Naive thymus-derived CD4-positive, alpha-beta T cell (primary cell): ENCODE measurements at places on chromosomes 5 and 9.

DNA sequence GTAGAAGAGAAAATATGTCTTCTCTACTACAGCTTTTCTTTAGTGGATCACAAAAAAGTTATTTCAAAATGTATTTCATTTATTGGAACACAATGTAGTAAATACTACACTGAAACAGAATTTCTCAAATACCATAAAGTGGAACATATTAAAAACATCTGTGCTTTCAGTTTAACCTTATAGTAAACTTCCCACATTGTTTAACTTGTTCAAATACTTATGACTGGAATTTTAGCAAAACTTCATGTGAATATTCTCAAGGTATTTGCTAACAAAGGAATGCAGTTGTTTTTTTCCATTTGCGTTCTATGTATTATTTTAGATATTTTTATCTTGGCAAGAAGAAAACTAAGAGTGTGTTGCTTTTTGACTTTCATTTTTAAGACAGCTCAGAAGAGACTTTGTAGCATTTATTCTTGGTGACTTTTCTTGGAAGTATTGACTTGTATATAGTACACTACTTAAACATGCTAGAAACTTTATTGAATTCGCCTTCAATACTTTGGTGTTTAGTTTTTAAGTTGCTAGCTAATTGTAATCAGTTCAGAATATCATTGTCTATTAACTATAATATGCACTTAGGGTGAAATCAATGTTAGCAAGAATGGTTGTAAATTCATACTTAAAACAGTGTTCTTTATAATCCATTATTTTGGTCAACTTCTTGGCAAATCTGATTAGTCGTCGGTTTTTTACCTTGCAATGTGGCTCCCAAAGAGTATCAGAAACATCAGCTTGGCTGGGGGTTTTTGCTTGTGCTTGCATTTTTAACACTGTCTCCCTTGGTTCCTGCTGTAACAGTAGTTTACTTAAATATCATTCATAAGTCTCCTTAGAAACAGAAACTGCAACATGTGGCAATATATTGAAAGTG, 5.0 kb upstream of the RHOBTB3 start:
- no peak for DNase-seq

DNA sequence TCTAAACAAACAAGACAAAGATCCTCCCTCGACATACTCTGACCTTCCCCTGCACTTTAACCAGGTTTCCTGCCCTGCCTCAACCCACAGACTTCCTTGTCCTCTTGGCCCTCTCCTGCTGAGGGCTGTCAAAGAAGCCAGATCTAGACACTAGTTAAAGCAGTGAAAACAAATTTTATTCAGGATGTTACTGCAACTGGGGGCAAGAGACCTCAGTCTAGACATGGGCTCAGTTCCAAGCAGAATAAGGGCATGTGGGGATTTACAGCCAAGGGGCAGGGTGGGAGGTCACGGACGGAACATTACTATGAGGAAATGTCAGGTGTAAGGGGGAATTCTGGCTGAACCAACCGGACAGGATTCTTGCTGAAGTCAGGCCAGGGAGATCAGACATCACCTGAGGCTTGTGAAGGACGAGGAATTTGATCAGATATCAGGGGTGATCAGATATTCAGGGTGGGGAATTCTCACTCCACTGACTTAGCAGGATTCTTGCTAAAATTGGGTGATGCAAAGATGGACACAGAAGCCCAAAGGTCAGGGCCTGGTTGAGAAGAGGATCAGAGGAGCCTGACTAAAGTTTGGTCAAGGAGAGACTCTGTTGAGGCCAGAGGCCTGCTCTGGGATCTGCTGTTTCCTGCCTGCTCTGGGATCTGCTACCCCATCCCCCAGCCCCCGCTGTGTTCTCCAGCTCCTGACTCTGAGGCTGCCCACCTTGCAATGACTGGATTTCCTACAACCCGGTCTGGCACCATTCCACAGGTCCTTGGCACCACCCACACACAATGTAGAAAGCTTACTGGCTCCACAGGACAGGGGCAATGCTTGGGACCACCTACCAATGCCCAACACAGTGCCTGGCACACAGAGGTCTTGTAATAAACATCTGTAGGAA, 21.5 kb downstream of the GABBR2 start:
- no peak for DNase-seq

GRCh38 chr5:115419846-115420585, 123.6 kb upstream of the CCDC112 start:
- DNase-seq = no peak

DNA sequence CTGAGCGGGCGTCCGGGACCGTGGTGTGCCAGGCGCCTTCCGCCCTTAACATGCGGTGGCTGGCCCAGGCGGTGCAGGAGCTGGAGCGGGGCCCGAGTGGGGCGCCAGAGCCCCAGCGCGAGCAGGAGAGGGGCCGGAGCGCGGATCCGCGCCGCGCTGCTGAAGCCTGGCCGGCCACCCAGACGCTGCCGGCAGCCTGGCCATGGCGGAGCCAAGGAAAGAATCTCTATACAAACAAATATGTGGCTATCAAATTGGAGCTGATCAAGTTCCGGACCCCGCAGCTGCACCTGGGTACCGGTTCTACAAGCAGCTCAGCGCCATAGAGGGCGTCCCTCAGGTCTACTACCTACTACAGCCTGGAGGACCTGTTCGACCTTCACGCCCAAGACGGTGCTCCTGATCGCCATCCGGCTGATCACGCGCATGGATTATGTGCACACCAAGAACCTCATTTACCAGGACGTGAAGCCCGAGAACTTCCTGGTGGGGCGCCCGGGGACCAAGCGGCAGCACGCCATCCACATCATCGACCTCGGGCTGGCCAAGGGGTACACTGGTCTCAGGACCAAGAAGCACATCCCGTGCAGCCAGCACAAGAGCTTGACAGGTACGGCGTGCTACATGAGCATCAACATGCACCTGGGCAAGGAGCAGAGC, 55.8 kb downstream of the JAK2 start:
- DNase-seq = no peak

- peak; percentile 79 for DNase-seq
These were observed at the start of gene SHB for GRCh38 chr9:38068701-38069628. SHB (minus strand) TSS chr9:38069227; CDS start chr9:38068645, 582 bp downstream.

GRCh38 chr5:70440-70839, 21.5 kb upstream of the PLEKHG4B start:
- DNase-seq = no peak

DNA sequence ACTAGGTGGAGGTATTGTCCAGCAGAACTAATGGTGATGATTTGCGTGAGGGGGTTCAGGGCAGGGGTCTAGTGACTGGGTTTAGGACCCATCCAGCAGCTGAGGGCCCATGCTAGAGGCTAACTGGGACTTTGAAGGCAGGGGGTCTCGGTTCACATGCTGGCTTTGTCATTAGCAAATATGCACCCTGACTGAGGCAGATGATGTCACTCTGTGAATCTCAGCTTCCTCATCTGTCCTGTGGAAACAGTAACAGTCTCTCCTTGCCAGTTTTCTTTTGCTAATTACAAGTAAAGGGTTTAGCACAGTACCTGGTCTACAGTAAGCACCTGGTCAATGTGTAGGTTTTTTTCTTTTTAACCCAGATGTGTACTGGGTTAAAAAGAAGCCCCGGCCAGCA, 5.2 kb downstream of the SH2D3C start:
- no peak for DNase-seq

- no peak for DNase-seq
These were observed 41.4 kb downstream of the PAM start for GRCh38 chr5:102796498-102796897.

GRCh38 chr5:126801174-126801991, 24.4 kb downstream of the LMNB1 start:
- DNase-seq = no peak

DNA sequence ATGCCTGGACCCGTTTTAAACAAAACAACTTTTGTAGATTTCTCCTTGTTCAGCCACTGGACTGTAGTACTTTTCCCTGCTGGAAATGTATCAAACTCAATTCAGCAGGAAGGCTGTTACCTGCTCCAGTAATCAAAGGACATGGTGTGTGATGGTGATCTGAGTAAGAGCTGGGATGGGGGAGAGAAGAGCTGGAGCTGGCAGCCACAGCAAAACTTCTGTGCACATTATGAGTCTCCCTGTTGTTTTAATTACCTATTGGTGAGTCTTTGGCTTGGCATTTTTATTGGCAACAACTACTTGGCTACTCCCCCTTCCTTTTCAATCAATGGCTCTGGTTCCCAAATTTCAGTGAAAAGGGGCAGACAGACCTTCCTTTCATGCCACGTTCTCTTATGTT, 9.7 kb downstream of the NREP start:
- DNase-seq = no peak

- no peak for DNase-seq
These were observed 60.3 kb downstream of the TENT4A start for GRCh38 chr5:6773342-6774035.

DNA sequence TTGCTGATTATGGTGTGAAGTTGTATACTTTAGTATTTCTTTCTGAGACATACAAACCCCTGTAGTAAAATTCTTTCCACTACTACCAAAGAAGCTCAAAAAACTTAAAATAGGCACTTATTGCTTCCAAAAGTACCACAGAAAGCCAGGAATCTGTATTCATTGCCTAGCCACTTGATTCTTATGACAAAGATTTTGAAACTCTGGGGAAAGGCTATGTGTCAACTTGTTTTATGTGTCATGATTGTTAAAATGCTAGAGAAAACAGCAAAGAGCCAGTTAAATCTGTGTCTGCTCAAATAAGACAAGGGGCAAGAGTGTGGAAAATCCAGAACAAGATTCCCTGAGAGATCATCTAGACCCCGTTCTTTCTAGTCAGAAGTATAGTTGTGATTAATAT, 6.0 kb downstream of the KIF2A start:
- DNase-seq = no peak

DNA sequence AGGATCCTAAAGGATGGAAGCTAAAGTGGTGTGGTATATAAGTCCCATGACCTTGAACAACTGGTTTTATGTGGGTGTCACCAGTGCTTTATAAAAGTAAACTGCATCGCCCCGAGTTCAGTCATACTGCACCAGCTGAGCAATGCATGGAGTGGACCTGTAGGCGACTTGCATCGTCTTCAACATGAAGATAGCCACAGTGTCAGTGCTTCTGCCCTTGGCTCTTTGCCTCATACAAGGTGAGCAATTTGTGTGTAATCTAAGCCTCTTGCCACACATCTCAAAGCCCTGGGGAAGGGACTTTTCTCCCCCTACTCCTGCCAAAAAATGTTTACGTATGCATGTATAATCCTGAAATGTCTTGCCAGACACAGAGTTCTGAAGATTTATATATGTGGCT, at the start of gene SPINK5:
Gene SPINK5, plus strand, starts transcription at position 120 of the 400 bp plus-strand sequence. Its CDS starts 65 bp downstream, at position 185.
- DNase-seq = no peak

- no peak for DNase-seq
These were observed 167.7 kb downstream of the CDH6 start for GRCh38 chr5:31361234-31361633.

- DNase-seq = no peak
These were observed 8.1 kb downstream of the CCDC187 start for GRCh38 chr9:136295542-136296433.

DNA sequence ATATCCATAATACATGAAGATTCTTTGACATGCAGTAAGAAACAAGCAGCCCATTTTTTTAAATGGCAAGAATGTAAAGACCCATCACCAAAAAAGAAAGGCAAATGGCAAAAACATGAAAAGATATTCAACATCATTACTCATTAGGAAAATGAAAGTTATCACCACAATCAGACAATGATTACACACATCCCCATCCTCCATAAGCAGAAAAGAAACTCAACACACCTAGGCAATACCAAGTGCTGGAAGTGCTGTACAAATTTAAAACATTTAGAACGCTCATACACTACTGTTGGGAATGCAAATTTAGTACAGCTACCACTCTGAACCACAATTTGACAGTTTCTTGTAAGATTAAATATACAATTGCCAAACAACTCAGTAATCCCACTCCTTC, 466.7 kb downstream of the ACTL7B start:
- DNase-seq = no peak

DNA sequence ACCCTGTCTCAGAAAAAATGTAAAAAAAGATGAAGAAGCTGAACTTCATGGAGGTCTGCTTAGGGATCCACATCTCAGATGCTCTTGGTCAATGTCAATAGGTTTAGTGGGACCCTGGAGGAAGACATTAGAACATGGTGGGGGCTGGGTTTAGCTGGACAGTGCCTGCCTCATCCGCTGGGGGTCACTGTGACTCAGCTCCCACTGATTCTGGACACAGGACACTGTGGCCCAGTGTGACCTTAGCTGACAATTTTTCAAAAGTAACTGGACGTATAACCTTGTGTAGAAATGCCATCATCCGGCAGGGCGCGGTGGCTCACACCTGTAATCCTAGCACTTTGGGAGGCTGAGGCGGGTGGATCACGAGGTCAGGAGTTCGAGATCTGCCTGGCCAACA, 7.3 kb upstream of the HNRNPAB start:
- no peak for DNase-seq

DNA sequence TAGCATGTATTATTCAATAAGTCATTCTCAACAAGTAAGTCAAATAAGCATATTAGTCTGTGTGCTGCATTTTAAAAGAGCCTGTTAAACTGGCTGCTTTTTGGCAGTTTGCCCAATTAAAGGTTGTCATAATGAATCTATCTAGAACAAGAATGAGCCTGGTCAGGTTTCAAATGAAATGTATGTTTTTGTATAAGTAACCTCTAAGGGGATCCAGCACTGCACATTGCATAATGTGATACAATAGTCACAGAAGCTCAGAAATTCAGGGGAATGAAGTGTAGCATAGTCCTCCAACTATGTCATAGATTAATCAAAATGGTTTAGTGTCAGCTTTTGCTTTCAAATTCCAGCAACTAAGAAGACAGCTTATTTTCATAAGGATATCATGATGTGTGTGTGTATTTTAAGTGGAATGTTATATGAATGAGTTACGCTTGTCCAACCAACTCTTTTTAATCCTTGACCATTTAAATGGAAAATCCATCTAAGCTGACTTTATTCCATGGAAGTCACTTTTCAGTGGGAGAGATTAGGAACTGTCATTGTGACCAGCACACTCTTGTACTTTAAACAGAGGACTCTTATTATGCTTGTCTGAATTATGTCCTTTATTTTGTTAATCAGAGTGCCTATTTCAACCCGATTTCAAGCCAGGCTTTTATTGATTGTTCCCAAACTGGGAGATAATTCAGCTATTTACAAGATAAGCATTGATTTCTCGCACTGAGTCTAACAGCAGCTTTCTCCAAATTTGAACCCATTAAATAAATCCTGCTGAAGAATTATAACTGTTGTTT, 283.9 kb upstream of the ADAMTSL1 start:
- DNase-seq = no peak

GRCh38 chr5:110651507-110651906, 75.0 kb downstream of the TMEM232 start:
- DNase-seq = no peak

- no peak for DNase-seq
These were observed 117.5 kb downstream of the ZNF608 start for GRCh38 chr5:124628721-124629596.

DNA sequence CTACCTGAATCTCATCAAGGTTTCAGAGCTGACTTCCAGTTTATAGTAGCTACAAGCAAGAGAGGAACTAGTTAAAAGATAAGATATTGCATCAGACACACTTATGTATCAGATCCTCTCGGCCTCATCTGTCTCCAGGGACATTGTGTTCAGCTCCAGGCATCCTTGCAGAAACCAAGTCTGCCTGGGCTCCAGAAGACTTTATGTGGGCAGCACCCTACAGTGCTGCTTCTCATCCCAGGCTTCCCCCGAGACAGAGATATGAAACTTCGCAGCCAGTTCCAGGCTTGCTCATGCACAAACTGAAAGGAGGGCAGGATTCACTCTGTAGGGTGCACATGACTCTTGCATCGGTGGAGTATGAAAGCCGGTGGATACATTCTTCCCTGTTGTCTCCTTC, 33.9 kb upstream of the FOXB2 start:
- no peak for DNase-seq
